ENCODE measurements at places on chromosomes 1 and 21. TPM values are rescaled to one million over a fixed set of nuclear protein-coding genes. Genes with fewer than 3 reads are reported as not detected.

Gene MRPL55
- total RNA-seq: 44.5 TPM

Gene ATP1A2
- total RNA-seq: under 0.01 TPM

Gene ACTN2
- total RNA-seq: 0.11 TPM

Gene CD34
- total RNA-seq: not detected

Gene AQP10
- total RNA-seq: not detected

Gene CREG1
- 39.7 TPM for total RNA-seq

Gene LRRC53
- not detected for total RNA-seq

Gene AMIGO1
- 0.79 TPM for total RNA-seq

Gene PEAR1
- total RNA-seq: 3.3 TPM

Gene OR2T29
- 19.7 TPM for total RNA-seq

Gene HMCN1
- 0.39 TPM for total RNA-seq

Gene CD84
- 0.39 TPM for total RNA-seq

Gene IGSF5
- 0.79 TPM for total RNA-seq

Gene ZSWIM5
- total RNA-seq: under 0.01 TPM

Gene C1orf74
- total RNA-seq: 4.7 TPM

Gene CDK11B
- 5.5 TPM for total RNA-seq

Measured in placental epithelial cell (primary cell).